ENCODE measurements at places on chromosomes 5 and 9.

DNA sequence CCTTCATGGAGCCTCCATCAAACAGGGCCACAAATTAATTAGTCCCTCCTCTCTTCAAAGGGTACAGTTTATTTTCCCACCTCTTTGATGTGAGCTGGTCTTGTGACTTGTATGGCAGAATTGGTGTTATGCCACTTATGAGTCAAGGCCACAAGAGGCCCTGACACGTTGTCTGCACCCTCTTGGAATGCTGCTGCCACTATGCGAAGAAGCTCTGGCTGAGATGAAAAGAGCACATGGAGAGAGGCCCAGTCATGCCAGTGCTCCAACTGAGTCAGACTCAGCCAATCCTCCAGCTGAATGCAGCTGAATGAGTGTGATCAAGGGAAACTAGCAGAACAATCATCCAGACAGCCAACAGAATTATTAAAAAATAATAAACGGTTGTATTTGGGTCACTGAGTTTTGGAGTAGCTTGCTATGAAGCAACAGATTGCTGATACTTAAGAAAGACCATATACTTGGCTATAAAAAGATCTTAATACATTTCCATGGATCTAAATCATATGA is 128.3 kb downstream of the MARCHF11 start:
- DNase-seq = no peak

DNA sequence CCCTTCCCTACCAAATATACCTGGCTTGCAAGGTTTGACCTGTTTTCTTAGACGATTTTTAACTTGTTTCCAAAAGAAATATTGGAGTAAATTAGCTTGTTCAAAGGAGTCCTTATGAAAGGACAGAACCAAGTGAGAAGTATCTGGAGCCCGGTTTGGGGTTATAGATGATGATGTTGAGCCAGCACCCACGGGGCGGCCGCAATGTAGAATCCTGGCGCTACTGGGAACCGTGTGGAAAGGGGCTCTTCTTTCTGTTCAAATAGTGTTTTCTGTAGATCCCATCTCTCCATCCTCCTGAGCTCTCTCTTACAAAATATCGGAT is 517 bp upstream of the EXOSC2 start:
- no peak for DNase-seq

GRCh38 chr5:51811883-51812471 is 428.7 kb downstream of the ISL1 start:
- no peak for DNase-seq

- DNase-seq = no peak
Measured at GRCh38 chr9:126551812-126552211, 61.9 kb upstream of the LMX1B start.

- no peak for DNase-seq
Measured at GRCh38 chr5:61617995-61618525, 286.0 kb downstream of the ZSWIM6 start.

DNA sequence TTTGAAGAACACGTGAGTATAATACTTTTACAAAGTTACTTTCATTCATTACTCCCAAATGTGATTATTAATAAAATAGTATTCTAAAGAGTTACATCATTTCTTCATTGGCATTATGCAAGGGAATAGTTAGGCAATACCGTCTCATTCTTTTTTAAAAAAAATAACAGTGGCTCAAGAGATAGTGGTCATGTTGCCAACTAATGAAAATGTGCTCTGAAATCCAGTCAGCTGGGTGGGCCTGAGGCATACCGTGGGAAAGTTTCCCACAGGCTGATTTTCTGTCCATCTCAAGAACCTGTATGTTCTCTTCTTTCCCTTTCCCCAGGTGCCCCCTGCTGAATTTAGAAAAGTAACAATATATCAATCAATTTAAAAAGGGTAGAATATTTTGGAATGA is 40.8 kb upstream of the ROPN1L start:
- DNase-seq = no peak

GRCh38 chr5:6107675-6108539 is 270.4 kb downstream of the MED10 start:
- no peak for DNase-seq

GRCh38 chr9:87741891-87742290 is 16.0 kb downstream of the CTSL start:
- no peak for DNase-seq

- DNase-seq = no peak
Measured at GRCh38 chr5:125023673-125024072, 277.2 kb upstream of the ZNF608 start.

DNA sequence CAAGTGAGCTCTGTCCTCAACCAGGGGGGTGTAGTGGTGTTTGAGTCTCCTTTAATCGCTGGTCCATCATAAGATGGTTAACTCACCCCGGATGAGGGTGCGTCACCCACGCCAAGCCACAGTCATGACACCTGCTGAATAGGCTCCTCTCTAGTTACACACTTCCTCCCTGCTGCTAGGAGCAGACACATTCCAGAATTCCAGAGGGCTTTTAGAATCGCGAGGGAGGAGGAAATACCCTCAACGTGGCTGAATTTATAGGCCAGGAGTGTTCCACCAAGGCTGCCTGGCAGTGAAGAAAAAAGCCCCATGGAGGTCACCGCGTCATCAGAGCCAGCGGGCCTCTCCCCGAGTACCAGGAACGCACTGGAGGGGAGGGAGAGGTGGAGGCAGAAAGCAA is 5.1 kb downstream of the GLRX start:
- DNase-seq = peak; percentile 88

DNA sequence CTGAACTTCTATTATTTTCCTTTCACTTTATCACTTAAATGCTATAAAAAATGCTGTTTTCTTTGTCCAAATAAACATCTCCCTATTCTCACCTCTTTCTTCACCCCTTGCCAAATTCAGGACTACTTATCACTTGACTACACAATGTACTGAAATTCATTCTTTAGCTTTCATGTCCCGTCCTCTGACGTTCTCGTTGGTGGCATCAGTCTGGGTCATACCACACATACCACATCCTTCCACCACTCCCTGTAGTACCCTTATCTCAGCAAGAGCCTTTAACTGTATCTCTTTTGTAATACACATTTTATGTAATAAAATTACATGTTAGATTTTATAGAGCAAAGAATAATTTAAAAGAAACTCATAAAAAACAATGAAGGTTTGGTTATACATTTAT is 231.1 kb upstream of the PAPPA start:
- DNase-seq = no peak

DNA sequence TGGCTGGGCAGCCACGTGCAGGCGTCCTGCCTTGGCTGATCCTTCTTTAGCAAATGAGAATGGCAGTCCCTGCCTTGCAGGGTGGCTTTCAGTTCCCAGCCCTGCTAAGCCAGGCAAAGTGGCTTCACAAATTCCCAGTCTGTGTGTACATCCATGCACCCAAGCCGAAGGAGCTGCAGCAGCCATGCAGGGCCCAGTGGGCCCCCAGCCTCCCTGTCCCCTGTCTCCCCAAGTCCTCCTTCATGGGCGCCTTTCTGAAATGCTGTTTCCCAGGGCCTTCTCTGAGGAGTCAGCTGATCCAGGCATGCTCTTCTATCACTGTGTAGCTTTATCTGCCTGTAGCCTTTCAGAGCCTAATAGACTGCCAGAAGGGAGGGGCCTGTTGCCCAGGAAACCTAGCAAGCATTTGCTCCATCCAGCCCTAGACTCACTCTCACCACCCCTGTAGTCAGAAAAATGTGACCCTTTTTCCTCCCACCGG is 47.4 kb upstream of the SHC3 start:
- no peak for DNase-seq

GRCh38 chr9:92100237-92100911 is 14.8 kb downstream of the SPTLC1 start:
- DNase-seq = peak; percentile 72

GRCh38 chr9:18447131-18447530 is 26.8 kb upstream of the ADAMTSL1 start:
- no peak for DNase-seq

DNA sequence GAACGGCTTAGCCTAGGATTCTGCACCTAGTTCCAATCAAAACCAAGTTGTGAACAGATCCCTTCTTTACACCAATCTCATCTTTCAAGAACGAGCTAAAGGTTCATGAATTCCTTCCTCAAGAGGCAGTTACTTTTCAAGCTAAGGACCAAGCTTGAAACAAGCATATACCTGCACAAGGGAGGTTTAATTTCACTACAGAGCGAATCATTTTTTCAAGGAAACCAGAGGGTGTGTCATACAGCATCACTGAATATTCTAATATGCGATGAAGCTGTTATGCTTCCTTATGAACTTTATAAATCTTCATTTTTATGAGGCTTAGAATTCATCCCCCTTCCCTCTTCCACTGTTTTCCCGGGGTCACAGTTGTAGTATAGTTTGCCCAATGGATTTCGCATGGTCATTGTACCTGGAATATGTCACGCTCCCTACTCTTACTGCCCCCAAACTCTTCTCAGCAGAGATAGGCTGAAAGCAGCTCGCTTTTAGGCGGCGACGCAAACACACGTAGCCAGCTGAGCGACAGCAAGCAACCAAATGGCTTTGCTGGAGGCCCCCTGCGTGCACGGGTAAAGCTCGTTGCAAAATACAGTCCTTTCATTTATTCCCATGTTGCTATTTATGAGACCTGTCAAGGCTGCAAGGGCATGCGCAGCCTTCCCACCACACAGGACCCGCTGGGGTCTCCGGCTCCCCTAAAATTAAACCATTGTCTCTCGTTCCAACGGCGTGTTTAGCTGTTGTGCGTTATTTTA is 832 bp downstream of the LMBRD2 start:
- DNase-seq = peak; percentile 67

DNA sequence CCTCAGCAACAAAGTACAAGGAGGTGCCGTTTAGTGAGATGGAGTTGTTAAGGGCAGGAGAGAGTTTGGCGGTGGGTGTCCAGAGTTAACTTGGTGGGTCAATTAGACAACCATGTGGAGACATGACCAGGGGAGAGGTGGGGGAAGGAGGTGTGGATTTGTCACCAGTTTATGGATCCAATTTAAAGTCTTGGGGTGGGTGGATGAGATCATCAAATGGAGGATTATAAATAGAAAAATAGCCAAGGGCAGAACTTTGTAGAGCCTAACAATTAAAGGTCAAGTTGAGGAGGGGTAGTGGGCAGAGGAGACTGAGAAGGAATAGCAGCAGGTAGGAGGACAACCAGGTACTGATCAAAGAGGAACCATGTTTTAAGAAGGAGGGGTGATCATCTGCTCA is 108.7 kb upstream of the IL12B start:
- no peak for DNase-seq

DNA sequence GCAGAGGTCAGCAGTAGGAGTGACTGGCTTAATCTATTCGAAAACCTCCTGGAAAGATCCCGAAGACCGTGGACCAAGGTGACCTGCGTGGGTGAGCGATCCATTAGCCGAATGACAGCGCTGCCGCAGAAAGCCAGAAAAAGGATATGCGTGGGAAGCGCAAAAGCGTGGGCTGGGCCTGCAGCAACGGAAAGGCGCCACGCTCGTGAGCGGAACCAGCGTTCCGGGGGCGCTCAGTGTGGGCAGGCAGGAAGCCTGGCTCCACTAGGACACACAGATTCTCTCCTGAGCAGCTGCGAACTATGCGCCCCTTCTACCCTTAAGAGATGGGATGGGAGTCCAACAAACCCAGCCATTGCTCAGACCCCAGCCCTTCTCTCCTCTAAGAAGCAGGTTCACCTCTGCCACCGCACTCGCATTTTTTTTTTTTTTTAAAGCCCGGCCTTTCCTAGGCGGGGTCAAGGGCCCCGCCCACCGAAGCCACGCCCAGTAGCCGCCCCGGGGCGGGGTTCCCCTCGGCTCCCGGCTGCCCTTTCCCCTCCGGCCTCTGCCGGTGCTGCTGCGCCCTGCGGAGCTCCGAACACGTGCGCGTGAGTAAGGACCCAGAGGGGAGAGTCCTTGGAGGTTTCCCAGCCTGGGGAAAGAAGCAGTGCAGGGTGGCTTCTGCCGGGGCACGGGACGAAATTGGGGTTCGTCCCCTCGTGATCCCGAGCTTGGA is 19.8 kb upstream of the MATR3 start:
- DNase-seq = peak; percentile 94

DNA sequence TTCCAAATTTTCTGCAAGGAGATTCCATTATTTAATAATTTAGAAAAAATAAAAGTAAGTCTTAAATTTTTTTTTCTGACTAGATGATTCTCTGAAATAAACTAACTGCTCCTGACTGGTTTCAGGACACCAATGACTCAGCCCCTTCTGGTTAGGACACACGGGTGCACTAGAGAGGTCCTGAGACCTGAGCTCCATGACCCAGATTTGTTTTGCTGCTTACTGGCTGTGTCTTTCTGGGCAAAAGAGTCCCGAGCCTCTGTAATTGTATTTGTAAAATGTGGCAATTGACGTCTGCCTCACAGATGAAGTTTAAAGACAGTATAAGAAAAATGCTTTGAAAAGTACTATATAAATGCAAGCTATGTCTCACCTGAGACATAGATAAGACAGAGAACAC is 89.1 kb downstream of the SLC24A2 start:
- DNase-seq = no peak

DNA sequence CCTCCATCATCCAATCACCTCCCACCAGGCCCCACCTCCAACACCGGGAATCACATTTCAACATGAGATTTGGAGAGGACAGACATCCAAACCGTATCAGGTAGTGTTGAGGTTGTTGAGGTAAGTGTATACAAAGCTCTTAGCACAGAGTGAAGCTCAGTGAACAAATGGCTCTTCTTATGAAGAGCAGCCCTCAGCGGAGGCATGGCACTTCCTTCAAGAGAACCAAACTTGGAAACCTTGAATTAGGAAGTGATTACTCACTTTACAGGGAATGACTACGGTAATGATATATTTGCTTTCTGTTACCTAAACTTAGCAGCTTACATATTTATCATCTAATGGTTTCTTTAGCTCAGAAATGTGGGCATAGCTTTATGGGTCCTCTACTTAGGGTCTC is 92.8 kb downstream of the IQGAP2 start:
- DNase-seq = no peak

GRCh38 chr5:174731214-174732035 is 7.0 kb downstream of the MSX2 start:
- no peak for DNase-seq

- DNase-seq = no peak
Measured at GRCh38 chr5:15968993-15969392, 210.6 kb downstream of the MARCHF11 start.

DNA sequence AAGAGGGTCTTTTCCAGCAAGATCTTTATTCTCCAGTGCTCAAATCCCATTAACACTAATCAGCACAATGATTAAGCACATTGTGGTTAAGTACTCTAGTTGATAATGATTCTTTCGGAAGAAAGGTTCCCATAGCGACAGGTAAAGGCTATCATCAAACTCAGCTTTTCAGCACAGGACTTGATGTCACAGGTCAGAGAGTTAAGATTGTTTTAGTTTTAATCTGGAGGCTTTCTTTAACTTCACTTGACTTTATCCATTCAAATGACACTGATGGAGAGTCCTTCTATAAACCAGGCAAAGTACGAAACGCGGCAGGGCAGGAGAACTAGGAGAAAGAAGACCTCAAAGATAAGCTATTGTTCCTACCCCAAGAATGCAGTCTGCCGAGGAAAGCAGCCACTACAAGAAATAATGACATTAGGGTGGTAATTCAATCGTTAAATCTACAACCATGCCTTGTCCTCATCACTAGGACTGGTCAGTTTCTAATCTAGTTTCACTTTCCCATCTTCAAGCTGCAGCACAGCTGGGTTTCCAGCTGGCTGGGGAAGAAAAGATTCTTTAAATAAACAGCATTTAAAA is 4.6 kb downstream of the NRG2 start:
- DNase-seq = peak; percentile 27
